ENCODE measurements at places on chromosomes 2 and 18.

- DNase-seq: no peak
These were observed 49.0 kb downstream of the MARCO start for GRCh38 chr2:118990757-118991545.

- no peak for DNase-seq
These were observed 15.3 kb upstream of the IL36G start for GRCh38 chr2:112962308-112963175.

GRCh38 chr2:236718207-236718992 is 148.8 kb downstream of the ACKR3 start:
- DNase-seq: no peak

DNA sequence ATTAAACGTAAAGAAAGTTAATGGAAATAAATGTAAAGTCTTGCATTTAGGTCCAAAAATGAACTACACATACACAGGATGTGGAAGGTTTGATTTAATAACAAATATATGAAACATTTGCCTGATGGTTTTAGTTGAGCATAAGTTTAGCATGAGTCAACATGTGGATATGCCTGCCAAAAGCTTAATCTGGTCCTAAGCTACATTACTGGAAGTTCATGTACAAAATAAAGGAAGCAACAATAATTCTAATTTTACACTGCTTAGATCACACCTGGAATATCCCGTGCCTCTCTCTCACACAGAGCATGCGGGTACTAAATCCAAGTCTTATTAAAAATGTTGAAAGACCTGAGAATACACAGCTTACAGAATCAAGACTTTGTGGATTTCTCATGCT is 276.5 kb upstream of the NRP2 start:
- DNase-seq: no peak

GRCh38 chr18:3872641-3873040 is 422.7 kb downstream of the TGIF1 start:
- no peak for DNase-seq

DNA sequence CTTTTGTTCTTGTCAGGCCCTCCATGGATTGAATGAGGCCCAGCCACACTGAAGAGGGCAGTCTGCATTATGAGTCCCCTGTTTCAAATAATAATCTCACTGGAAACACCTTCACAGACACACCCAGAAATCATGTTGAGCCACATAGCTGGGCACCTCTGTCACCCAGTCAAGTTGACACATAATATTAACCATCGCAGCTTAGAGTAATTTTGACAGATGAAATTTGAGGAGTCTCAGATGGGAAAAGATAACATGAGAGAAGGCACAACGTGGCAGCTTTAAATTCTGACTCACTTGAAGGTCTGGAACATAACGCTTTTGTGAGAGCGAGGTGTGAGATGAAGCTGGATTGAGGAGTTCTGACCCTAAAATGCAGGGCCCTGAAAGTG is 70.9 kb upstream of the TMEM87B start:
- DNase-seq: no peak

DNA sequence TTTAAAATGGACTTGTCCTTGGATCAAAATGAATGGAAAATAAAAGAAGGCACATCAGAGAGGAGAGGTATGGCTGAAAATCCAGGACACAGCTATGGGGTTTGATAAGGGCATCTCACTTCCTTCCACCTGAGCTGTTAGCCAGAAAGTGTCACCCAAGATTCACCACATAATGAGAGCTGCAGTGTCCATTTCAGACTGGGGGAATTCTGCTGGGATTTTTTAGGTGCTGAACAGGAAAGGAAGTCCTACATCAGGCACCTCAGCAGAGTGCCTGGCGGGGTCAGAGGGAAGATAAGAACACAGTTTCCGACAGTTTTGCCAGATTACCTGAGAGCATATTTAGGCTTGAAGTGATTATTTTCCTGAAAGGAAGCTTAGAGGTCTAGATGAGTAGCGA is 187.6 kb upstream of the HNMT start:
- no peak for DNase-seq

- no peak for DNase-seq
These were observed 87.3 kb upstream of the NCKAP5 start for GRCh38 chr2:133655610-133656009.

DNA sequence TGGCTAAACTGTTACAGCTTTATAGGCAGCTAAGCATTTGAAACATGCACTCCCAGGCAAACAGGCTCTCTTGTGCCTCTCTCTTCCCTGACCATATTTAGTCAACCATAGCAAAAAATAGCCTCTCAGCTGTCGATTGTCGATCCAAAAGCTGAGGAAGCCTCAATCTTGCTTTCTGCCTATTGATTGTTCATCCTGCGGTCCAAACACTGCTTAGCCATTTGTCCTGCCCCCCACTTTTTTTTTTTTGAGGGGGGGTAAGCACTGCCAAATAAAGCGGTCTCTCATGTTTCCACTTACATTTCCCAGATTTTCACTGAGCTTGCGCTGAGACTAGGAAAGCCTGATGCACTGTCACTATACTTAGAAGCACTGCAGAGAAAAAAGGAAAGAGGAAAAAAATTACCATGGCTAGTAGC is 90.8 kb downstream of the MIB1 start:
- DNase-seq: no peak

GRCh38 chr2:69789175-69789721 is 40.2 kb upstream of the GMCL1 start:
- DNase-seq: no peak

- DNase-seq: no peak
These were observed 97.9 kb upstream of the RIOK3 start for GRCh38 chr18:23355206-23355605.

- no peak for DNase-seq
These were observed 98.3 kb downstream of the FMNL2 start for GRCh38 chr2:152433289-152433688.

DNA sequence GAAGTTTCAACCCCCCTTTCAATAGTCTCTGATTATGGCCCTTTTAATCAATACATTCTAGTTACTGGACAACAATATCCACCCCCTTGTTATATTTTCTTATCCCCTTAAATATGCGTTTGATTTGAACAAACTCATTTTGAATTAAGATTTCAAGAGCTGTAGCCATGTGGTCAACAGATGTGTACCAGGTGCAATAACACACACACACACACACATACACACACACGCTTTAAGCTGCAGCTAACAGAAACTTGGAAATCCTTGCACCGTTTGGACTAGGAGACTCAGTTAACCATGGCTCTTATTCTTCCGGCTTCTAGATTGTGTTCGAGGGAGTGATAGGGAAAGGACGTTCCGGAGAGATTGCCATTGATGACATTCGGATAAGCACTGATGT is 82.8 kb downstream of the NRP2 start:
- no peak for DNase-seq

DNA sequence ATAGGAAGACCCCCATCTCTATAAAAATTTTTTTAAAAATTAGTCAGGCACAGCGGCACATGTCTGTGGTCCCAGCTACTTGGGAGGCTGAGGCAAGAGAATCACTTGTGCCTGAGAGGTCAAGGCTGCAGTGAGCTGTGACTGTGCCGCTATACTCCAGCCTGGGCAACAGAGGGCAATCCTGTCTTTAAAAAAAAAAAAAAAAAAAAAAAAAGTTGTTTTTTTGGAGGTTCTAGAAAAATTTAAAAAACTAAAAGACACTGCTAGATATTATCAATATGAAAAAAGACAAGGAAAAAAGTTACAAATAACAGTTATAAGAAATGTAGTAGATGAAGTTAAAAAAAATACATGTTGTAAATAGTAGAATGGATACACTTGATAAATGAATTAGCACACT is 56.1 kb upstream of the C2orf15 start:
- DNase-seq: no peak

- no peak for DNase-seq
These were observed 83.4 kb downstream of the RAPH1 start for GRCh38 chr2:203451689-203452088.

DNA sequence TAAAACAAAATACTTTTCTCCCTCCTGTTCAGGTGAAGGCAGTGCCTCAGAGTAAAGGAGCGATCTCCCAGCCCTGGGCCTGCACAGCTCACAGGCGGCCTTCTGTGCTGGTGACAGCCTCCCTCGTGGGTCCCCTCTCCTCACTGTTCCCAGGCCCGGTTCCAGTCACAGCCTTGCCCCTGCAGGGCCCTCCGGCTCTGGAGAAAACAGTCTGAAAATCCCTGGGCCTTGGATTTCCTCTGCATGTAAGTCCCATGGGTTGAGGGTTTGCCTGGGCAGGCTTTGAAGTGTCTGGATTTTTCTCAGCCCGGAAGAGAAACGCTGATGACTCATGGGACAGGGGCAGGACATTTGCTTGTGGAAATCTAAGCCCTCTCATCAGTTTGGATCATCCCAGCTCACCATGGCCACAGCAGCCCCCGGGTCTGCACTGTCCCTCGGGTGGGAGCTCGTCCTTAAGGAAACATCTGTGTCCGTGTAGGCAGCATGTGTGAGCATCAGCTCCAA is 186.1 kb upstream of the RAB12 start:
- no peak for DNase-seq

- peak; percentile 69 for DNase-seq
These were observed at the start of gene TLK1 for GRCh38 chr2:171160119-171160955. TSS of gene TLK1 (minus strand) at chr2:171160893. CDS start at chr2:171160428, 465 bp downstream.

DNA sequence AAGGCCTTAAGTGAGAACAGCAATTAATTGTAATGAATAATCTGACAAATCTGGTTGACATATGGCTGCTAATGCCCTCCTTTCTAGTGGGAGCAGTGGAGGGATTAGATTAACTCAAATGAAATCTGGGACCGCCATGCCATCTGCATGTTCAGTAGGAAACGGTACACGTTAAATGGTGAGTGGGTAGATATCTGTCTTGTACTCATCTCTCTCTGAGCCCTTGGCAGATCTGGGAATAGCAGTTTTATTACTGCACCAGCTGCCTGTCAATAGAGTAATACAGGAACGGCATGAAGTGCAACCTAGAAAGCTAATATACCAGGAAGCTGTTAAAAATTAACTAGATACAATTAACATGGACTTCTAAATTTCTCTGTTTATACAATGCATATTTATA is 258.8 kb downstream of the GPD2 start:
- DNase-seq: no peak

- no peak for DNase-seq
These were observed 191.7 kb downstream of the GBX2 start for GRCh38 chr2:235976516-235976915.

DNA sequence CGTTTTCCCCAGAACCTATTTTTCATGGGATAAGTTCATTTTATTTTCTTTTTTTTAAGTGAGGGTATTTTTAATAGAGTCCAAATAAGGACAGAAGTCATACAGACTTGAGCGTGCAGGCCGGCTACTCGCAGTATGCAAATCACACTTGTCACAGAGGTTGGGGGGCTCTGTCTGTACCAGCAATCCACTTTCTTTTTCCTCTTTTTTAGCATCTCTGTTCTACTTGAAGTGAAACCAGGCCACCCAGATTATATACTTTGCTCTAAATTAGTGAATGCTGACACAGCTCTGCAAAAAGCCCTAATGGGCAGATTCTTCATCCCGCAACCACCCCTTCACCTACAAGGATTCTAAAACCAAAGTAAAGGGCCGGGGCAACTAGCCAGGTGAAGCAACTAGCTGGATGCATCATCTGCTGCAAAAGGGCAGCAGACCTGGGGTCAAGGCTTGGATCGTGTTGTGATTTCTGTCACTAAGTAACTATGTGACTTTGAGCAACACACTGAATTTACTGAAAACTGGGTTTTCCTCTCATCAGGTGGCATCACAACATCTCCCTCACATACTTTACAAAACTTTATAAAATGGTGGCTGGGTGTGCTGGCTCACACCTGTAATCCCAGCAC is 18.4 kb downstream of the KDSR start:
- no peak for DNase-seq

- no peak for DNase-seq
These were observed 82.1 kb downstream of the UXS1 start for GRCh38 chr2:106111882-106112571.

- peak; percentile 22 for DNase-seq
These were observed 1.8 kb downstream of the DPP4 start for GRCh38 chr2:162072181-162072702.

DNA sequence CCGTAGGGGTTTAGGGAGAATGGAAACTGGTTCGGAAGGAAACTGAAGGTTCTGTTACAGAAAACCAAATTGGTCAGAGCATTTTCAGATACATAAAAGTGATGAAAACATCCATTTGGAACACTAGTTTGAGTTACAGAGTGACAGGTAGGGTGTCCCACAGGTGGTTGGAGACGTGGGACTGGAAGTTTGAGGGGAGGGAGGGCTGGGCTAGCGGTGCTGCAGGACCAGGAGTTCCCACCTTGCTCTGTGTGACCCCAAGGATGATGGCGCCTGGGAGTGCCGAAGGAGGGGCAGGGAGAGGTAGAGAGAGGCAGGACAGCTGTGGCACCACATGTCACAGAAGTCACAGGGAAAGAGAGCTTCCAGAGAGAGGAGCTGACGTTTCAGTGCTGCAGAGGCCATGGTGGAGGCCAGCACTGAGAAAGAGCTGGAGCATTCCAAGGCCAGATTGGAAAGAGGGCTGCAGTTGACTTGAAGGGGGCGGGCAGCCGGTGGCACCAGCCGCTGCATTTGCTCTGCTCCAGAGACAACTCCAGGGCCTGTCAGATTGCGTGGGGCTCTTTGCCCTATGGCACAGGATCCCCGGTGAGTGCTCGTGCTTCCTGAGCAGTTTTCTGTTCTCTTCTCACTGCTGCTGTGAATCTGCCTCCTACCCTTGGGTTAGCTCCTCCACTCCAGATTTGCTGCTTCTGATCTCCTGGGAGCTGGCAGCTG is 56.2 kb upstream of the FOSL2 start:
- no peak for DNase-seq

All from LoVo (cell line).